Glutamatergic neuron (in vitro differentiated cells): ENCODE measurements at places on chromosomes 16 and 17.

- DNase-seq, result no peak
These were observed 262.6 kb downstream of the NTN1 start for GRCh38 chr17:9283909-9284308.

GRCh38 chr16:5791011-5791657, 693.5 kb upstream of the EEF2KMT start:
- DNase-seq, result no peak

DNA sequence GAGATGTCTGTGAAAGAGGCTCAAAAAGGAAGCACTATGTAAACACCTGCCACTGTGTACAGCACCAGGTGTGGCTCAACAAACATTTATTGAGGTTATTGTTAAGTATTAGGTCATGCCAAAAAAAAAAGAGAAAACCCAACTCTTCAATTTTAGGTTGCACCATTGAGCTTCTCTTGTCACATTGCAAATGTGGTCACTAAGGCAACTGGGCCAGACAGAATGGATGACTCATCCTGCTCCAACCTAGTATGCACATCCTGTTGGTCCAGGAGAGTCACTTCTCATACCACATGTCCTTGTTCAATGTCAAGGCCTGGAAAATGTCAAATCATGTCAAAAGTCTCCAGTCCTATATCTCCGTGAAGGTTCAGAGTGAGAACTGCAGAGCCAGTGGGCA, 25.0 kb downstream of the HOXB1 start:
- DNase-seq, result no peak

DNA sequence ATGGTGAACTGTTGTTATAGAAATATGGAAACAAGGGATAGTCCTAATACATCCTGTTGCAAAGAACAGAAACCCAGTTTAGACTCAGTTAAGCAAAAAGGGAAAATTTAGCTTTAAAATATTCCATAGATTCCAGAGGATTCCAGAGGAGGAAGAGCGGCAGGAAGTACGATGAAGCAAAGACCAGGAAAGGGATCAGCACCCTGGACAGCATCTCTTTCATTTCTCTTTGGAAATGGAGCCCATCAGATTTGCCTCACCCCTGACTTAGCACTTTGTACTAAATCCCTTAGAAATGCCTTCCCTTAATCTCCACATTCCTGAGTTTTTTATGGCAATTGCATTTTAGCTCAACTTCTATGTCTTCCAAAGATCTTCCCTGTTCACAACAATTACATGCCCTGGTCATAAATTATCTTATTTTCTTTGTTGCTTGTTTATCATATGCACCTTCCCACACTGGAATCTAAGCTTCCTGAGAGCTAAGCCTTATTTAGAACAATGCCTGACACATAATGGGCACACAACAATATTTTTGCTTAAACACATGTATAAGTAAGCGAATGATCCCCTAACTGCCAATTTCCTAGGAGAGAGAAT, 150.0 kb upstream of the RBFOX1 start:
- DNase-seq, result no peak

DNA sequence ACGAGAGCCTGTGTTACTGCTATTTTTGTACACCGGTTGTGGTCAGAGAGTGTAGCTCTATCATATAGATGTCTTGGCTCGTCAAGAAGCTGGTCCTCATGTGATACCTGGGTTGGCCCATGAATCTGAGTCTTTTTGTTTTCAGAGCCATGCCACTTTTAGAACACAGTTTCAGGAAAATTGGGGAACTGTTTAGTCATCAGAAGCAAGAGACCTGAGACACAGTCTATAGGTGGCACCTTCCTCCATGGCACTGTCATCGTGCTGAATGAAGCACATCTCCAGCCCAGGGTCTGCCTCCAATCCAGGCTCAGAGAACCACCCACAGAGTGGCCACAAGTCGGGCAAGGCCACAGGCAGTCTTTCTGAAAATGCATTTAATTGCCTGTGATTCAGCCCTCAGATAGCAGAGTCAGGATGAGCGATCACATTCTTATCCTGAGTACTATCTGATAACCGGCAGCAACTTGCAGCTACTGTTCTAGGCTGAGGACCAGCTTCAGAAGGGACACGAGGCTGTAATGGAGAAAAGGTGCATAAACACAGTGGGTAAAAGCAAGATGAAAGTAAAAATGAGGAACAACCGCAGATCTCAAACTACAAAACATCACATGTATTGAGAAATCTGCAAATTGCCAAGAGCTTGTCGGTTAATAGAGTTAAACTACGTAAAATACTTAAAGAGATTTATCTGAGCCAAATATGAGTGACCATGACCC, 14.2 kb upstream of the HAPSTR1 start:
- DNase-seq, result no peak

DNA sequence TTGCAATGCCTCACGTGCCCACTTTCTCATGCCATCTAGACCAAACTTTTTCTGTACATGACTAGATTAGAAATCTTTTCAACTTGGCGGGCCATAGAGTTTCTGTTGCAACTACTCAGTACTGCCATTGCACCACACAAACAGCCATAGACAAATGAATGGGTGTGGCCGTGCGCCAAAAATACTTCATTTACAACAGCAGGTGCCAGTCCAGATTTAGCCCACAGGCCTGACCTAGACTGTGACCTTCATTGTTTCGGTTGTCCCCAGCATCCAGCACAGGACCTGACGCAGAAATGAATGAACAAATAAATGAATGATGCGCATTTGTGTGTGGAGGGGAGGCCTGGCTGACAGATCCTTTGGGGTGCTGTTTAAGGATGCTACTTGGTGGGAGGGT, 14.3 kb upstream of the PDK2 start:
- DNase-seq, result no peak

DNA sequence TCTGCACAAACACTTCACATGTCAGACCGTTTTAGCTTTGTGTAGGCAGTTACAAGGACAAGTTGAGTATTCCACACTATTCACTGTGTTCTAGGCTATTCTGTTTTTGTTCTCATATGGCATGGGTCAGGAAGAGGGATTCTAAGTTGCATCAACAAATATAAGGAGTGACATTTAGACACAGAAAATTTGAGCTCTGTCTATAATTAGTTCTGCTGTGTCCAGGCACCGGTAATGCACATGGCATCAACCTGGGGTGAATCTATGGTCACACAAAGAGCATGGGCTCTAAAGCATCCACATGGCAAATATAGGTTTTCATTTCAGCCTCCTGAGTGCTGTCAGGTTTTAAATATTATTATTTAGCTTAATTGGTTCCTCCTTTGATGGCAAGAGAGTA, 130.4 kb upstream of the PMFBP1 start:
- DNase-seq, result no peak

- no peak for DNase-seq
These were observed 23.3 kb downstream of the SLC5A11 start for GRCh38 chr16:24869033-24869432.

DNA sequence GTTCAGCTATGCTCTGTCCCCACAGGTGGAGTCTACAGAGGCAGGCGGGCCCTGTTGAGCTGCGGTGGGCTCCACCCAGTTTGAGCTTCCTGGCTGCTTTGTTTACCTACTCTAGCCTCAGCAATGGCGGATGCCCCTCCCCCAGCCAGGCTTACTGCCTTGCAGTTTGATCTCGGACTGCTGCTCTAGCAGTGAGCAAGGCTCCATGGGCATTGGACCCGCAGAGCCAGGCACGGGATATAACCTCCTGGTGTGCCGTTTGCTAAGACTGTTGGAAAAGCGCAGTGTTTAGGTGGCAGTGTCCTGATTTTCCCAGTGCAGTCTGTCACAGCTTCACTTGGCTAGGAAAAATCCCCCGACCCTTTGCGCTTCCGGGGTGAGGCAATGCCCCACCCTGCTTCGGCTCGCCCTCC, 89.1 kb downstream of the BCAS3 start:
- no peak for DNase-seq

- DNase-seq, result no peak
These were observed 1.0 kb upstream of the CREBBP start for GRCh38 chr16:3881499-3881990.

GRCh38 chr17:73262676-73263642, 1.3 kb upstream of the CPSF4L start:
- no peak for DNase-seq

- no peak for DNase-seq
These were observed 43.6 kb downstream of the NFATC3 start for GRCh38 chr16:68128577-68129305.

DNA sequence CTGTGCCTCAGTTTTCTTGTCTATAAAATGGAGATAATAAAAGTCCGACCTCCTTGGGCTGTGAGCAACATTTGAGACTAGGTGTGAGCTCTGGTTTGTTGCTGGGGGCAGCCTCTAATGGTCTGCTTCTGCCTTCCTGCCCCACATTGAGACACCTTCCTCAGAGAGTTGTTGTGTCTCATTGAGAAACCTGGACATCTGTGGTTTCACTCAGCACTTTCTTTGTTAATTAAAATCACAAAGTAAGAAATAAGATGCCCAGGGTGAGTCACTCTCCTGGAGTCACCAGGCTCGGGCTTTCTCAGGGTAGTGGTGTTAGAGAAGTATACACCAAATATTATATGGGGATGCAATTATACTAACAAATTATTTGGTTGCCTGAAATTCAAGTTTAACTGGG, 389.2 kb upstream of the SALL1 start:
- no peak for DNase-seq

DNA sequence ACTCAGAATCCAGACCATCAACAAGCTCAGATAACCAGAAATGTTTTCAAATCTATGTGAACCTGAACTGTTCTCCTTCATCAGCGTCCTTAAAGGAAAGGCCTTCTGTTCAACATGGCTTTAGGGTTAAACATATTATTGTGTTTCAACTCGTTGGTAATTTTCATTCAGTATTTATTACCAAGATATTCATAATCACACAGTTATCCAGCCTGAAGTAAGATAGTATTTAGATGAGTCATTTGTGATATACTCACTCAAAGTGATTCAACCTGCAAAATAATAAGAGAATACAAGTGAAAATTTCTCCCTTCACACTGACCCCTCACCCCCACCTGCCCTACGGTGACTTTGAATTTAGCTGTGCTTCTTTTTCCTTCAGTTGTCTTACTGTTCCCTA, 3.0 kb downstream of the CYLD start:
- DNase-seq, result no peak

GRCh38 chr17:47967607-47968252, 3.2 kb upstream of the CDK5RAP3 start:
- DNase-seq, result no peak

GRCh38 chr17:82836823-82837357, 2.9 kb downstream of the ZNF750 start:
- no peak for DNase-seq

- no peak for DNase-seq
These were observed 6.6 kb upstream of the IGFBP4 start for GRCh38 chr17:40436636-40437035.

DNA sequence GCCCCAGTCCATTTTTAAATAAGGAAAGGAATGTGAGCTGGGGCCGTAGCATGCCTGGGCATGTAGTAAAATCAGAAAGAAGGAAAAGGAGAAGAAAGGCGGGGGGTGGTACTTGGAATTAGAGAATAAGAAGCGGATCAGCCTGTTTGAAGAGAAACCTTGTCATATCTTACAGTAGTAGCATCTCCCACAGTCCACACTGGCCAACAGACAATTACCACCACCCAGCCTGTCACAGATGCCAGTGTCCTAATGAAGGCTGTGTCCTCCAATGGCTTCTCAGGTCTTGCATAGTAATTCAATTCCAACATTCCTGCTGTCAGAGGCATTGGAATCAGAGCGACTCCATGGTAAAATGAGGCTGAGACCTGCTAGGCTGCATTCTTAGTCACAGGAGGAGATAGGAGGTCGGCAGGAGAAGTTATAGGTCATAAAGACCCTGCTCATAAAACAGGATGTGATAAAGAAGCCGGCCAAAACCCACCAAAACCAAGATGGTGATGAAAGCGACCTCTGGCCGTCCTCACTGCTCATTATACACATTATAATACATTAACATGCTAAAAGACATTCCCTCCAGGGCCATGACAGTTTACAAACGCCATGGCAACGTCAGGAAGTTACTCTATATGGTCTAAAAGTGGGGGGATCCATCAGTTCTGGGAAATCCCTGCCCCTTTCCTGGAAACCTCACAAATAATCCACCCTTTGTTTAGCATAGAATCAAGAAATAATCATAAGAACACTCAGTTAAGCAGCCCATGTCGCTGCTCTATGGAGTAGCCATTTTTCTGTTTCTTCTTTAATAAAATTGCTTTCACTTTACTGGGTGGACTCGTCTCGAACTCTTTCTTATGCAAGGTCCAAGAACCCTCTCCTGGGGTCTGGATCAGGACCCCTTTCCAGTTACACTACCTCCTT, 9.6 kb upstream of the AKAP10 start:
- no peak for DNase-seq

DNA sequence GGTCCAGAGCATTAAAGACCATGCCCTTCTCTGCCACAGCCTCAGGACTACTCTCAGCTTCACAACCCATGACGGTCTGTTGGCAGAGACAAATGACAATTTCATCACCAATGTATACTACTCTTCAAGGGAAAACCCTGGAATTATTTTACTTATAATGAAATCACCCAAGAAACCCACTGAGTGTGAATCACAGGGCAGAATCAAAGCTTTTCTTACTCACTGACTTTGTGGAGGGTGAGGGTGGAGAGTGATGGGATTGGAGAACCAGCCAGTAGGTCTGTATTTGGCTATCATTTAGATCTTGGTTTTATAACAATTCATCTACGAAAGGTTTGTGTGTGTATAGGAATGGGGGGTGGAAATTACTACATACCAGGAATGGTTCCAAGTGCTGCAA, 442.6 kb downstream of the SHISA9 start:
- no peak for DNase-seq

GRCh38 chr16:76490036-76490639, 212.9 kb downstream of the CNTNAP4 start:
- no peak for DNase-seq

- no peak for DNase-seq
These were observed 42.1 kb downstream of the TMEM114 start for GRCh38 chr16:8548166-8548565.

DNA sequence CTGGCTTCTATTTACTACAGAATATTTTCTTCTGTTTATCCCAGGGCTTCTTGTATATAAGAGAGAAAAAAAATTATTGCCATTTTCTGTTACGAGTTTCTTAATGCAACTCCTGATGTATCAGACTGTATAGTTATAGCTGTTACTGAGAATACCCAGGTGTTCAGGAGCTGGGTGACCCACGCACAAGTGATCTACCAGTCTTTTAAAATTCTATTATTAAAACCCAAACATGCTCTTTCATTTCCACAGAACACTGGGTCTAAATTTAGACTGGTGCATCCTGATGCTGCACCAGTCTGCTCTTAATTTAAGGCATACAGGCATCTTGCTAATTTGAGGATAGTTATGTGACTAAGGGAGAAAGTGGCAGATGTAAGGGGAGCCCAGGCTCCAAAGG, 31.2 kb upstream of the NLRP1 start:
- DNase-seq, result no peak

- no peak for DNase-seq
These were observed 2.1 kb downstream of the CPPED1 start for GRCh38 chr16:12801511-12802042.
